MCF 10A (cell line): ENCODE measurements at places on chromosomes 7 and 10.
A peak's percentile ranks its signal among the peaks of the same experiment; 100 is the strongest.

GRCh38 chr7:4769761-4770160, 5.7 kb upstream of the AP5Z1 start:
- DNase-seq, result no peak

- DNase-seq, result peak; percentile 57
Observed at GRCh38 chr10:74529205-74529604, 297.2 kb upstream of the KAT6B start.

DNA sequence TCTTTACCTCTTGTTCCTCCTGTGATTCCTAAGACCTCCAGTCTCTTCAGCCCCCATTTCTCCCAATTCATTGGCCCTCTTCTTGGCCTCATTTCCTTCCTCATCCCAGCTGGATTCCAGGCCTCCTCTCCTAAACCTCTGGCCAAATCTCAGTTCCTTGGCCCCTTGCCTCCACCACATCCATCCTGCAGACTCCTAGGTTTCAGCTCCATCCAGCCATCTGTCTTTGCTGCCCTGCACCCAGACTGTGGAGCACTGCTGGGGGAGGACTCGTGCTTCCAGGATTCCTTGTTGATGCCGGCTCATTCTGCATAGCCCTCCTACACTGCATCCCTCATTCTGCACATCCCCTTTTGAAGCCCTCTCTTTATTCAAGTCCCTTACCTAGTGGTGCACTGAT, 6.7 kb downstream of the PLAC9 start:
- no peak for DNase-seq

DNA sequence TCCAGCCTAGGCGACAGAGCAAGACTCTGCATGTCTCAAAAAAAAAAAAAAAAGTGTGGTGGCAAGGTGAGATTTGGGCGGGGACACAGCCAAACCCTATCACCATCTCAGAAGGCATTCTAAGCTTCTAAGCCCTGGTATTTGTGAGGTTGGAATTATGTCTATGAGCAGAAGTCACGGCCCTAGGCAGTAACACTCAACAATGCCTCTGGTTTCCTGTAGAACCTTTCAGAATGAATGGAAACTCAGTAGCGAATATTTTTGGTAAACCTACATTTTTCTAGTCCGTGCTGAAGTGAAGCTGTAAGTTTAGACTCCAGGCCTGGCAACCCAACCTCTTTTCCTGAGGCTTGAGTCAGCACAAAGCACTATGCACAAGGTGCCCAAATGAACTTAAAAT, 88.3 kb downstream of the FAM107B start:
- DNase-seq, result peak; percentile 12

DNA sequence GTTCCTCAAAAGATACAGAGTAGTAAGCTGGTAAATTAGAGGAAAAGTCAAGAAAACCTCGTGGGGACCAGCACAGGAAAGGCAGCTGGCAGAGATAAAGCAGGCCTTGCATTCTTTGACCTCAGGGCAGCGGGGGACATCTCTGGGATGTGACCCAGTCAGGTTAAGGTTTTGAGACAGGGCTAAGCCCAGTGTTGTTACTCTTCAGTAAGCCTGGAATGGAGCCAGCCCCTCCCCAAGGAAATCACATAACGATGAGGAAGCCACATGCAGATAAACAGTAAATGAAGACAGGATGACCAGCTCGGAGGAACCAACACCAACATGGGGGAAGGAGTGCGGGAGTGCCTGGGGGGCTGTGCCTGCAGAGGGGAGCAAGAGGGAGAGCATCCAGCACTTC, 99.6 kb downstream of the JAZF1 start:
- peak; percentile 37 for DNase-seq

DNA sequence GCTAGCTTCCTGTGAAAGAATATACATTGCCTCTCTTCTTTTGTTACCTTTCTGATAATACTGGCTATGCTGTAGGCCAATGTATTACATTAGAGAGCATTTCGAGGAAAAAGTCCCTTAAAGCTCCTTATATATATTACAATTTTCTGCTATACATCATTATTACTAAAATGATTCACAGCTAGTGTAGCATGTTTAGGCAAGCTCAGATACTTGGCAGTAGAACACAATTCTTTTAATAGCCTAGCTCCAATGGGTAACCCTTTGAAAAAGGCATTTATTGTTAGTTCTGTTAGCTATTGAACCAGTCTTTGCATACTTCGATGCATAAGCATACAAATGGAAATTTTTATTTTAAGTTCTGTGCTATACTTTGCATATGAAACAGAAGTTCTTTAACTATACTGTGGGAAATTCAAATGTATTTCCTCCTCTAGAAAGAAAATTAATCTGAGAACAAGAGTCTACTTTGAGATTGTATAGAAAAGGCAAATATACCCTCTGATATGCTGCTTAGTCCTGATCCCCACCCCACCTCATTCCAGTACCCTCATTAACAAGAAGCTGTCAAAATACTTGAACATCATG, 55.6 kb upstream of the SKAP2 start:
- peak; percentile 37 for DNase-seq

GRCh38 chr7:6294839-6295238, 22.4 kb upstream of the CYTH3 start:
- DNase-seq, result no peak

DNA sequence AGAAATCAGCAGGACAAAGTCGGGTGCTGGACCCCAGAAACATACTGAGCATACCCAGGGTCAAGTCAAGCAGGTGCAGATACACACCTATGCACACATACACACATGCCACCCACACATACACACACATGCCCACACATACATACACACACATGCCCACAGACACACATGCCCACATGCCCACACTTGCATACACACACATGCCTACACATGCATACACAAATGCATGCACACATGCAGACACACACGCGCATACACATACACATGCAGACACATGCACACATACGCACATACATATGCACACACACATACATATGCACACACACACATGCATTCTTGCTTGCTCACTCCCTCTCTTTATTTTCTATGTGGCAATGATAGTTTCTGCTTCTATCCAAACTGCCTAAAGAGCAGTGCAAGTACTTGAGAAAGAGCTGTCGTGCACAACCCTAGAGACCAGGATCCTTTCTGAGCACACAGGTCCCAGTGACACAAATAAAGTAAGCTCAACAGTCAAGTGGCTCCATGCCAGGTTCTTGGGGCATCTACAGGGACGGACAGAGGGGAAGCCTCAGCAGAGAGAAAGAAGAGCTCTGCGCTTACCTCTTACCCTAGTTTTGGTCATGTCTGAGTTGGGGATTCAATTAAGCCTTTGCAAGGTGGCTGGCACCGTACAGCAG, 83.7 kb downstream of the EBF3 start:
- no peak for DNase-seq

DNA sequence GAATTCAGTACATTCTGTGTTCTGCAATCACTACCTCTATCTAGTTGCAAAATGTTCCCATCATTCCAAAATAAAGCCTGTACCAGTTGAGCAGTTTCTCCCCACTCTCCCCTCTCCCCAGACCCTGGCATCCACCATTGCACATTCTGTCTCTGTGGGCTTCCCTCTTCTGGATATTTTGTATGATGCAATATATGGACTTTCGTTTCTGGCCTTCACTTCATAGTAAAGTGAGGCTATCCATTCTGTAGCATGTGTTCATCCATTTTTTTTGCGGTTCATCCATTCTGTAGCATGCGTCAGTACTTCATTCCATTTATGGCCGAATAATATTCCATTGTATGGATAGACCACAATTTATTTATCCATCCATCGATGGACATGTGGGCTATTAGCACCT, 9.5 kb upstream of the CYP3A4 start:
- no peak for DNase-seq

GRCh38 chr7:101185258-101185839, 5.3 kb upstream of the NAT16 start:
- no peak for DNase-seq

DNA sequence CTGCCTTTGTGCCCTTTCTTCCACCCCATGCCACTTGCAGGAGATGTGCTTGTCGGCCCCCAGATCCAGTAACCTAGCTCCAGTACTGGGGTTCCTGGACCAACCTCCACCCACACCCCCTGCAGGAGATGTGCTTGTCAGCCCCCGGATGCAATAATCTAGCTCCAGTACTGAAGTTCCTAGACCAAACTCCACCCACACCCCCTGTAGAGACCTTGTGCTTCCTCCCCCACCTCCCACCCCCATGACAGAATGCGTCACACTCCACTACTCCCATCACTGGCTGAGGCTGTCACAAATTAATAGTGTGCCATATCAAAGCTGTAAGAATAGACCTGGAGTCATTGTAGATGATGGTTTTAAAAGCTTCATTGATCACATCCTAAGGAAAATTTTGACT, 185.0 kb downstream of the BICC1 start:
- no peak for DNase-seq

- DNase-seq, result peak; percentile 52
Observed at GRCh38 chr10:7261351-7261750, 149.5 kb downstream of the SFMBT2 start.

DNA sequence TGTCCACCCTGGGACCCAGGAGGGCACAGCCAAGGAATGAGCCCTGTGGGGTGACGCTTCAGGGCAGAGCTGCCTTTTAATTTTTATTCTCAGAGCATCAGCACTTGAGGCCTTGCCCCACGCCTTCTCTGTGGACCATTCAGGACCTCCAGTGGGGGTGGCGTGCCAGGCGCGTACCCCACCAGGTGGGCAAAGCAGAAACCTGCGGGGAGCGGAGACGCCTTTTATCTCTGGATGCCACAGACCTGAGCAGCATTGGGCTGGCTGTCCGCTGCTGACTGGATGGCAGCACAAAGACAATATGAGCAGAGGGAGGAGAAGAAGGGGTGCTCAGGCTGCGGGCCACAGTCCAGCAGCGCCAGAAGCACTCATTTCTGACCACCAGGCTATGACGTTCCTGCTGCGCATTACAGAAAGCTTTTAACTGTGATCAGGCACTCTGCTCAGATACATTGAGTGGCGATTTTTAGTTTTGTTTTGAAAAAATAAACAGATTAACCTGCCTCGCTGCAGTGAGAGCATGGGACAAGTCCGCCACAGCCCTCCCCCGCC, 90.4 kb upstream of the ANLN start:
- DNase-seq, result no peak

DNA sequence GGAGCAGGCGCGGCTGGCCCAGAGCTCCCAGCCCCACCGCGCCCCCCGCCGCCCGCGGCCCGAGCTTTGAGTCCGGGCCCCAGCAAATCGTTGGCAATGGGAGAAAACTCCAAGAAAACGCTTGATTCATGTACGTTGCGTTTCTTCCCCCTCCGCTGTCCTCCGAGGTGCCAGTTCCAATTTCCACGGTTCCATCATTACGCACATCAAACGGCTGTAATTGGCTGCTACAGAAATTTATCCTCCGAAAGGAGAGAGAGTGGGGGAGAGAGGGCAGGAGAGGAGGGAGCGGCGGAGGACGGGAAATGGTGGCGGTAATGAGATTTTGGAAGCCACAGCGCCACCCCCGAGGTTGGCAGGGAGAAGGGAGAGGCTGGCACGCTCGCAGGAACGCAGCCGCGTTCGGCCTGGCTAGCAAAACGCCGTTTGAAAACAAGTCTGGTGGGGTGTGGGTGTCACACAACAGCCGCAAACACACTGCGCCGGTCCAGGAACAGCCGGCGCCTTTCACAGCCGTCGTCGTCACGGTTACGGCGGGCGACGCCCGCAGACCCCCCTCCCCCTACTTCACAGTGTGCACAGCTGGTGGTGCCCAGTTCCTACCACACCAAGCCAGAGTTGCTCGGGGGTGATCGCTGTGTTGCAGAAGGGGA, 57.5 kb downstream of the UNCX start:
- no peak for DNase-seq

DNA sequence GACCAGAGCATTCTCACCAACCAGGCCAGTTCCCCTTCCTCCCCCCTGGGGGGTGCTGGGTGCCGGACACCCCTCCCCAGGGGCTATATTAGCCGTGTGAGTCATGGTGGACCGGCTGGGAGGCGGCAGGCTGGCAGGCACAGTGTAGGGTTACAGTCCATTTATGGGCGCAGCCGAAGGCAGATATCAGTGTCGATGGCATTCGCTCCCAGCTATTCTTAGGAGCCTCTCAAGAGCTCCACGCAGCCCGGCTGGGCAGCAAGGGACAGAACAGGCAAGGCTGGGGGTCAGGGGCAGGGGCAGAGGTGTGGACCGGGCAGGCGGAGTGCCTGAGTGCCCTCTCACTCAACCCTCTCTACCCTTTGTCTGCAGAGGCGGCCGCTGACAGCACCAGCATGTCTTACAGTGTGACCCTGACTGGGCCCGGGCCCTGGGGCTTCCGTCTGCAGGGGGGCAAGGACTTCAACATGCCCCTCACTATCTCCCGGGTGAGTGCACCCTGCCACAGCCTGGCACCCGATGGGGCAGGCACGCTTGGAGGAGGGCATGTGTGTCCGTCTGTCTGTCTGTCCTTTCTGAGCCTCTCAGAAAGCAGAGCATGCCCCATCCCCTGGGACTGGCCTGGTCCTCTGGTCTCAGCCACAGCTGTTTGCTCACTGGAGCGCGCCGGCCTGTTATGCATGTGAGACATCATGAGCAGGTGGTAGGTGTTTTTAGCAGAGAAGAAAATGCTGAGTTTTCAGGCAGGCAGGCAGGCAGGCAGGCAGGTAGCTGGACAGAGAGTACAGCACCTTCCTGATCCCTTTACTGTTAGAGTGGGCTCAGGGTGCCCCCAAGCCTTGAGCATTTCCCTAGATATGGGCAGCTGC, at the start of gene LDB3:
TSS of gene LDB3 (plus strand) at position 215 of the 869 bp plus-strand sequence. CDS start at position 396, 181 bp downstream.
- DNase-seq, result peak; percentile 34

GRCh38 chr10:71604324-71605018, 115.1 kb downstream of the C10orf105 start:
- peak; percentile 34 for DNase-seq

DNA sequence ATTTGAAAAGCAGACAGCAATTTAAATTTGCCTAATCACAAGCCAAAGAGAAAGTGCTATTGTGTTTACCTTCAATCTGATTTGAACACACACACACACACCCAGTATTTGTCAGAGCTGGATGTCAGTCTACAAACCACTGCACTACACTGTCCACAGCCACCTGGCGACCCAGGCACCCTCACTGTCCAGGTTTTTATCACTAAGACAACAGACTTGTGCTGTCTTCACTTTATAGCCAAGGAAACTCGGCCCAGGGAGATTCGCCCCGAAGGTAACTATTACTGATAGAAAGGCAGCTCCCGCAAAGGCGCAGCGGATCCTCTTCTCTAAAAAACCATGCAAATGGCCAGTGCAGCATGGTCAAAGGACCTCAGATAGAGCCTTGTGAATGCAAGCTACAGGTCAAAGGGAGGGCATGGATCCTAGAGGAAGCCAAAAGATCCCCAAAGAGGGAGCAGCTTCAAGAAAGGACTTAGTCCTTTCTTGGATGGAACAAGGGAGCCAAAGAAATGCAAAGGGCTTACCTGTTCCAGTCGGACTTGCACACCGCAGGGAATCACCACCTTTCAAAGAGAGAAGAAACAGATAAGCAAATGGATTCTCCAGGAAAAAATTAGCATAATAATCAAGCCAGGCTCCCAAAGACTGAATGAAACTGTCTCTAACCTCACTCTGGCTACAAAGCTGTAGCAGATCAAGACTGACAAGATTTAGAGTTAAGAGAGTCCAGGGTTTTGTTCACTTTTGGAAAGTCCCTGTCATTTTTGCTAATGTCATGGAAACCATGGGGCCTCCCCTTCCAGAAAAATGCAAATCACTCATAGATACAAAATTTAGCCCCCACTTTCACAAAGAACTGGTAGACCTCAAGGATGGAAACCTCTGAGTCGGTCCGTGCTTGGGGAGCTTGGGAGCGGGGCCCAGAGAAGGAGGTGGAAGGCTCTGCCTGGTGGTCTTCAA, 101.1 kb downstream of the TNS3 start:
- no peak for DNase-seq

GRCh38 chr10:111445667-111446066, 368.8 kb downstream of the ADRA2A start:
- no peak for DNase-seq
